ENCODE measurements at places on chromosomes 2 and 18. TPM values are rescaled to one million over a fixed set of nuclear protein-coding genes. Genes with fewer than 3 reads are reported as not detected.

GRCh38 chr18:10775026-10775425 is 249.2 kb downstream of the NAPG start:
- DNase-seq: no peak

GRCh38 chr2:128343459-128343858 is 24.8 kb upstream of the HS6ST1 start:
- no peak for DNase-seq

- no peak for DNase-seq
These were observed 31.0 kb downstream of the COL4A4 start for GRCh38 chr2:227132986-227133385.

DNA sequence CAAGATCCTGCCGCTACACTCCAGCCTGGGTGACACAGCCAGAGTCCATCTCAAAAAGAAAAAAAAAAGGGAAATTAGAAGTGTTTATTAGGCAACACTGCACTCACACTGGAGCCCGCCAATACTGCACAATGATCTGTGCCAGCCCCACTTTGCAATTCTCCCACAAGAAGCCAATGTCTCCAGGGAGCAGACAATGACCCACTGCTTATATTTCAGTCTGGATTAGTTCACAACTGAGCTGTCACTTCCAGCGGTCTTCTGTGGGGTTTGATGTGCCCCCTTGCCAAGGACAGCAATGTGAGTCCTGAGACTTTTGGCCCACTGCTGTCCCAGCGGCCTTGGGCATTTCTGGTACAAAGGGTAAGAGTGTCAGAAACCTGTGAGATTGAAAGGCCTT is 85.6 kb upstream of the PPM1B start:
- no peak for DNase-seq

DNA sequence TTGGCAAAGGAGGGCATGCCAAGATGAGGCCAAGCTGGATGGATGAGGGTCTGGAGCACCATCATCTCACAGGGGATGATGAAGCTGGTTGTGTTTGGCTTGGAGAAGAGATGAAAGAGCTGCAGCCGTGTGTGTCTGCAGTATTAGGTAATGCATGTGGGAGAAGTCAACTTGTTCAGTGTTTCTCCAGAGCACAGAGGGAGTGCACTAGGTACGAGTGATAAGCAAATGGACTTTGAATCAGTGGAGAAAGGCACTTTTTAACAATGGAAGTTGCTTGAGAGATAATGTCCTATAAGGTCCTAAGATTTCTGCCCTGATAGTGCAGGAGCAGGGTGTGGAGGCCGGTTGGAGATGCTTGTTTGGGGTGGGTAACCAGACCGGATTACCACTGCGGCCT is 36.0 kb downstream of the SLC14A2 start:
- DNase-seq: no peak

- DNase-seq: no peak
These were observed 568.9 kb upstream of the ACVR2A start for GRCh38 chr2:147275943-147276342.

The BMP10 gene
- polyA plus RNA-seq: not detected

The IL1F10 gene
- not detected for polyA plus RNA-seq

The DSG4 gene
- polyA plus RNA-seq: not detected

All from CD8-positive, alpha-beta memory T cell (primary cell).